ENCODE measurements at places on chromosomes 6 and 20. TPM values are rescaled to one million over a fixed set of nuclear protein-coding genes. Genes with fewer than 3 reads are reported as not detected.

- H3K4me1 ChIP-seq, result peaks cover 31% of the 10 kb centered on the region
- H3K27ac ChIP-seq, result peak overlapping the region; percentile 46
- no peaks in the 10 kb centered on the region for H3K27me3 ChIP-seq
Measured at GRCh38 chr6:90284236-90285041, 12.2 kb downstream of the BACH2 start.

PDCD2 gene
- total RNA-seq, result 75.2 TPM

DNA sequence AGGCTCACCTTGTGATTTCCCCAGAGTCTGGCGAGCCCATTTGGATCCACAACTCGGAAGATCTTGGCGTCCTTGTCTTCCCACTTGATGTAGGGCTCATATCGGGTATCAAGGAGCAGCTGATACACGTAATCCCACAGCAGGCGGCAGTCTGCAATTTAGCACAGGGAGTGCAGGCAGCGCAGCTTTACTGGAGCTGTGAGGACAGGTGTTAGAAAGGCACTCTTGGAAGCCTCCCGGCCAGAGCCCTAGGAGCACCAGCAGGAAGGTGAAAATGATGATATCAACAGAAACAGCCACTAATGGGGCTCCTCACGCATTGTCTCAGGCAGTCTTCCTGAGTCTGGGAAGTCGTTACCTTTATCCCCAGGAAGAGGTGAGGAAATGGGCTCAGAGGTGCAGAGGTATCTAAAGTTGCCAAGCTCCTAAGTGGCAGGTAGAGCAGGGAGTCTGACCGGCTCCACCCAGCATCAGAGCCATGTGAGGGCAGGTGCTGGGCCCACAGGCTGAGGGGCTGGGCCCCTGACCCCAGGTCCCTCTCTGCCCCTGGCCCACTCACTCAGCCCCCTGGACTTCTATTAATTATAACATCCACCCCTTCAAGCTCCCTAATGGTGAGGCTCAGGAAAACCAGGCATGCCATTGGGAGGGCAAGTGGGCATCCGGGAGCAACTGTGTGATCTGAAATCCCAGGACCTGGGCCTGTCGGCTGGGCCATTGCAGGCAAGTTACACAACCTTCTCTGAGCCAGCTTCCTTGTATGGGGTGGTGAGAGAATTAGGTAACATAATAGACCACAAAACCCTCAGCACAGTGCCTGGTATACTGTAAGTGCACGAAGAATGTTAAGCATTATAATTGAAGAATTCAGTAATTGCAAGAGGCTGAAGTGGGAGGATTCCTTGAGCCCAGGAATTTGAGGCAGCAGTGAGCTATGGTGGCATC lies 18.3 kb downstream of the ETV7 start:
- no peak overlapping the region for H3K27ac ChIP-seq
- H3K27me3 ChIP-seq, result no peaks in the 10 kb centered on the region
- no peak for DNase-seq
- H3K4me3 ChIP-seq, result no peak overlapping the region

GRCh38 chr20:21228511-21228910 lies 74.6 kb upstream of the XRN2 start:
- H3K4me3 ChIP-seq, result no peak overlapping the region
- no peaks in the 10 kb centered on the region for H3K36me3 ChIP-seq
- DNase-seq, result no peak
- H3K4me1 ChIP-seq, result no peaks in the 10 kb centered on the region
- H3K27me3 ChIP-seq, result no peaks in the 10 kb centered on the region

GRCh38 chr6:33693186-33694105 lies 18.1 kb downstream of the UQCC2 start:
- no peaks in the 10 kb centered on the region for H3K27me3 ChIP-seq
- H3K27ac ChIP-seq, result peak overlapping the region; percentile 76

- H3K27ac ChIP-seq, result no peak overlapping the region
- no peaks in the 10 kb centered on the region for H3K4me1 ChIP-seq
Measured at GRCh38 chr6:54698974-54699373, 147.6 kb upstream of the FAM83B start.
